Glomerular endothelial cell (primary cell): ENCODE measurements at places on chromosomes 13 and 19.
A peak's percentile ranks its signal among the peaks of the same experiment; 100 is the strongest.

DNA sequence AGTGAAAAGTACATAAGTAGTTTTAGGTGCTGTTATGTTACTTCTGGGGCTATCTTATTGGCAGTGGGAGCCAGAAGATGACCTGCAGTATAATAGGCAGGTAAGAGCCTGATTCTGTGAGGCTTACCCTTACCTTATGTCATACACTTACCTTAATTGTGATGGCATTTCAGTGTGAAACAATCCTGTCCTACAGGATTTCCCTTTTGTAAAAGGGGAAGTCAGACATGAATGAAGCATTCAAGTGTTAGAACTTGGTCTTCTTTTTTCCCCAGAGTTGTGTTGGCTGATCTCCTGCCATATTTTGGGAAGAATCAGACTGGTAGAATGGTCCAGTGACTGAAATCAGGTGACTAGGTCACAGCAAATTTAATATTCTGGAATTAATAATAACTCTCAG is 55.2 kb downstream of the SGCG start:
- no peak for DNase-seq

DNA sequence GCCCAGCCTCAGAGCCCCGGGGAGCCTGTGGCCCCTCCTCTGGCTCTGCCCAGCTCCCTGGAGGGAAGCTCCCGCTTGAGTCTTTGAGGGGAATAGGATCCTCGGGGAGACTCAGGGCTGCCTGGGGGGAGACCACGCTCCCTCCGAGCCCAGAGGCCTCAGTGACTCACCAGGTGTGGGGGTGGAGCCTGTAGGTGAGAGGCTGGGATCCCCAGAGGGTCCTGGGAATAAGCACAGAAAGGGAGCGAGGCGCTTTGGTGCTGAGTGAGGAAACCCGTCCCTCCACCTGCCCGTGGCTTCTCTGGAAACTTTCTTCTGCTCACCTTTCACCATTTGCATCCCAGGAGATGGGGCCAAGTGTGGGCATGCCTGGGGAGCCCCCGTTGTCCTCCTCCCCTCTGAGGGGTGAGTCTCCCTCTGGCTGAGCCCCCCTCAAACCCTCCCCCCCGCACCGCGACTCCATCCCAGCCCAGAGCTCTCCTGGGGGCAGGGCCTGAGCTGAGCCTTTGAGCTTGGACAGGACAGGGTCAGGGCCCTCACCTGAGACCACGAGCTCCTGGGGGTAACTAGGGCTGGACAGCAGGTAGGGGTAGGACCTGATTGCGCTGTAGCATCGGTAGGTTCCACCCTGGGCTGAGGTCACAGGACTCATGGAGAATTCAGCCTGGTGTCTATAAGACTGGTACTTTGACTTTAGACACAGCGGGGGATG is 2.7 kb downstream of the LILRB5 start:
- no peak for DNase-seq

DNA sequence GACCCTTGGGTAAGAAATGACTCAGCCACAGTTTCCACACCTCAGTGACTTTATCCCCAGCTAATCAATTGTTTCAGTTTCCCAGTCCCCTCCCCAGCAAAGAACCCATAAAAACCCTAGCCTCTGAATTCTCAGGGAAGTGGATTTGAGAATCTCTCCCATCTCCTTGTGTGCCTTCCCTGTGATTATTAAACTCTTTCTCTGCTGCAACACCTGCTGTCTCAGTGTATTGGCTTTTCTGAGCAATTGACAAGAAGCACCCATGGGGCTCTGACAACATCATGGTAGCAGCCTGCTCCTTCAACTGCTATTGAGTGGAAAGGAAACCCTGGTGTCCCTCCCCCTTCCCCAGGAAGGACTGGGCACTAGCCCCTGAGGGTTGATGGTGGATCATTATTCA is 73.7 kb downstream of the UQCRFS1 start:
- no peak for DNase-seq

- no peak for DNase-seq
Observed at GRCh38 chr13:46232281-46232680, 20.6 kb downstream of the LRRC63 start.

GRCh38 chr13:103358255-103358932 is 292.2 kb upstream of the SLC10A2 start:
- DNase-seq, result no peak

DNA sequence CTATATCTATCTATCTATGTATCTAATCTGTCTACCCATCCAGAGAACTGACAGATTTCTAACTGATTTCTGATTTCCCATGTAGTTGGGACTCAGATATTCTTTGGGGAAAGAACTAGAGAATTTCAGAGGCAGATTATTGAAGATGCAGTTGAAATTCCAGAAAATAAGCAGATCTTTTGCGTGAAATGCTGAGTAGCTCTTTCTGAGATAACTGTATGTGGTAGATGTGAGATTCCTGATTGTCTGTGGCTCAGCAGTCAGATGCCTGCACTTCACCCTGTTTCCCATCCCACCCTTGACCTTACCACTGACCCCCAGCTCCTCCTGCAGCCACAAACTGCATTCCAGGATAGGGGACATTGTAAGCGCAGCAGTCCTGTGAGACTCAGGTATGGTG is 61.5 kb downstream of the DGKH start:
- no peak for DNase-seq

- DNase-seq, result no peak
Observed at GRCh38 chr13:48412881-48413351, at the start of gene LPAR6. LPAR6 (minus strand) TSS chr13:48413113; CDS start chr13:48412423, 690 bp downstream.

- DNase-seq, result no peak
Observed at GRCh38 chr13:101875717-101876393, 423.4 kb downstream of the ITGBL1 start.

GRCh38 chr13:99590519-99591011 is 89.3 kb downstream of the TM9SF2 start:
- DNase-seq, result no peak

DNA sequence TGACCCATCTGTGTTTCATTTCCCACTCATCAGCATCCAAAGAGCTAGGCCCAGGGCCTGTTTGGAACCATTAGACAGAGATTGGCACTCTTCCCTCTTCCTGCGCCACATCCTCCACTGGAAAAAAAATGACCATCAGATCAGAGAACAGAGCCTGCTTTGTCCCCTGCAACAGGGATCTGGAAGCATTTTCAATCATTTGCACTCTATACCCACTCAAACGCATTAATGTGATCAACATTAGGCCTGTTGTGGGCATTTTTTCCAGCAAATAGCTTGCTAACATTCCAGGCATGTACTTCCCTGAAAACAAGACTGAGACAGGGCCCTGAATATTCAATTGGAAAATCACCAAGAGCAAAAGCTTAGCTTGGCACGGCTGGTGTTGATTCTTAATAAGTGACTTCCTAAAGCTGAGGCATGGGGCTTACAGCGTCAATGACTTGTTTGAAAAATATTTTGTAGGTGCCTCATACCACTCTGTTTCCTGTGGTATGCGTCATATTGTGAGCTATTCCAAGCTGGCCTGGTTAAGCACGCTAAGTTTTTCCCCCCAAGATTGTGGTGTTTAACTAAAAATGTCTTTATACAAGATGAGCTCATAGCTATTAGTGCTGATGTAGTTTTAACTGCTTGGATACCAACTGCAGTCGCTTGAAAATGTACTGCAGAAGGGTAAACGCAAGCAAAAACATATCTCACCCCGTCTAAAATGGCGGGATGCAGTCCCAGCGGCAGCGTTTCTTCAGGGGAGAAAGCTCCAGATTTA is 404.4 kb downstream of the SPRY2 start:
- peak; percentile 100 for DNase-seq

DNA sequence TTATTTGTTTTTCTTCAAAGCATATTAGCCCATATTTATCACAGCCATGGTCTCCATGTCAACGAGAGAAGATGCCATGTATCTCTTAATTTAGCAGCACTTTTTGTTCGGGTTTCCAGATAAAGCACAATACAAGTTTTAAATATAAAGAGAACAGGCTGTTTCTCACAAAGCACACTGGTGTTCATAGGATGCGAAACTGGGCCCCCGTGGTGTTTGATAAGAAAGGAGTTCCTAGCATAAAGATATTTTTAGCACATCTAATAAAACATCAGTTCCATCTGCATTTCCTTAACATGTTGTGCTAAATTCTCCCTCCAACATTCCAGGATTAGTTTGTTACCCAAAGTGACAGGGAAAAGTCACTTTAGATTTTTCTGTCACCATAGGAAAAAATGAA is 72.4 kb upstream of the EDNRB start:
- DNase-seq, result no peak

GRCh38 chr13:80133631-80134261 is 207.2 kb downstream of the SPRY2 start:
- DNase-seq, result no peak

DNA sequence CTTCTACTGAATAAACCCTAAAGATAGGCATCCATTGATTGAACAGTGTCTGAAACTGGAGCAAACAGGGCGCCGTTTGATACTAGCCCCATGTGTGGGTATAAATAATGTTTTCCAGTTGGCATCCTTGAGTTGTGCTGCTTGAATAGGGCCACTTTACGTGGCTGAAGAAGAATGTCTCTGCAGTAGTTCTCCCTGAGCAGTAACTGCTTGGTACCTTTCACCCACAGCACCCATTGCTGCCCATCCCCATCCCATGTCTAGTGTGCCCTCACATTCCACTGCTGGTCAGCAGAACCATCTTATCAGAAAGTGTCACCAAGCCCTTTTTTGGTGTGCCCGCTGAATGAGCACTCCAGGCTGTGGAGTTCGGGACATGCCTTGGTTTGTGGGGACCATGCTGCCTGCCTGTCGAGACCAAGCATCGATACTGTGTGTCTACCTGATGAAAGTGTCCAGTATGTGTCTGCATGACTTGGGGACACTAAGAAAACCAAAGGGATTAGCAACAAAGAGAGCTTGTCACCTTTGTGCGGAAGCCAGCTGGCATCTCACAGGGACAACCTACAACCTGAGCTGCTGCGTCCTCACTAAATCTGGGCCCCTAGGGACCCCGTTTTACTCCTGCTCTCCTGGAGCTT is 162.0 kb downstream of the TM9SF2 start:
- no peak for DNase-seq

- no peak for DNase-seq
Observed at GRCh38 chr19:17109962-17110598, 34.5 kb downstream of the MYO9B start.
